ENCODE measurements at places on chromosomes 1 and 21.

DNA sequence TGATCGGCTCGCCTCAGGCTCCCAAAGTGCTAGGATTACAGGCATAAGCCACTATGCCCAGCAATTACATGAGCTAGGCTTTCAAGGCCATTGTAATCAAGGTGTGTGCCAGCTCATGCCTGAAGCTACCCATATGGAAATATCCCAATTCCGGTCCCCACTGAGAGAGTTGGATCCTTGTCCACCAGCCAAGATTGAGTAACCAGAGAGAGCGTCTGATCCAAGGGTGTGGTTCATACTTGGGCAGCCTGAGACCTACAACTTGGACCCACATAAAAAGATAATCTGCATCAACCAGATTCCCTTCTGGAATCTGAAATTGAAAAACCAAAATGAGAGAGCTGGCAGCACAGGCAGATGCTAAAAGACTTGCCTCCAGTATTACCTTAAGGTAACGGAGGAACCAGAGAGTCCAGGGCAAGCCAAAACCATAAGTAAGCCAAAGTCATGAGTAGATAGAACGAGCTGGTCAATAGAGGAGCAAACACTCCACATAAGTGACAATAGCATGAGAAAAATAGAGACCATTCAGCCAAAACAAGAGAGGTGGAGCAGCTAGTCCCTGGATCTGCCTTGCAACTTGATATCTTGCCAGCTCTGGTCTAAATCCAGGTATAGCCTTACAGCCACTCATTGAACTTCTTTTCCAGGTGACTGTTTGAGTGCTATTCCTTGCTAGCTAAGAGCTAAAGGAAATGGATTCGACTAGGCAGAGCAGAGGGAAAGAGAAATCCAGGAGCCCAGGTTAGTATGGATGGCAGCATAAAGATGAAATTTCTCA lies 63.8 kb upstream of the ATP1A1 start:
- no peak for DNase-seq

DNA sequence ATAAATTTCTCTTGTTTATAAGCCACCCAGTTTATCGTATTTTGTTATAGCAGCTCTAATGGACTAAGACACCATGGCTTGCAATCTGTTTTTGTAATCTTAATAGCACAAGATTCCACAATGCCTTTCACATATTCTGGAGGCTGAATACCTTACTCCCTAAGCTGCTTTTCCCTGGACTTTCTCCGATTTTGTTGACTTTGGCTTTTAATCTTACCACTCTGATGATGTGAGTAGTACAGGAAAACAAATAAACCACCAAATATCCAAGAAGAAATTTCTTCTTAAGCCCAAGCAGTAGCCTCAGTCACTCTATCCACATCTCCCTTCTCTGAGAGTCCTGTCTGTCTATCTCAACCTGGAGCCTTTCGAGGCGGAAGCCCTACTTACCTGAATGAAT lies 838.6 kb downstream of the LTN1 start:
- no peak for DNase-seq

DNA sequence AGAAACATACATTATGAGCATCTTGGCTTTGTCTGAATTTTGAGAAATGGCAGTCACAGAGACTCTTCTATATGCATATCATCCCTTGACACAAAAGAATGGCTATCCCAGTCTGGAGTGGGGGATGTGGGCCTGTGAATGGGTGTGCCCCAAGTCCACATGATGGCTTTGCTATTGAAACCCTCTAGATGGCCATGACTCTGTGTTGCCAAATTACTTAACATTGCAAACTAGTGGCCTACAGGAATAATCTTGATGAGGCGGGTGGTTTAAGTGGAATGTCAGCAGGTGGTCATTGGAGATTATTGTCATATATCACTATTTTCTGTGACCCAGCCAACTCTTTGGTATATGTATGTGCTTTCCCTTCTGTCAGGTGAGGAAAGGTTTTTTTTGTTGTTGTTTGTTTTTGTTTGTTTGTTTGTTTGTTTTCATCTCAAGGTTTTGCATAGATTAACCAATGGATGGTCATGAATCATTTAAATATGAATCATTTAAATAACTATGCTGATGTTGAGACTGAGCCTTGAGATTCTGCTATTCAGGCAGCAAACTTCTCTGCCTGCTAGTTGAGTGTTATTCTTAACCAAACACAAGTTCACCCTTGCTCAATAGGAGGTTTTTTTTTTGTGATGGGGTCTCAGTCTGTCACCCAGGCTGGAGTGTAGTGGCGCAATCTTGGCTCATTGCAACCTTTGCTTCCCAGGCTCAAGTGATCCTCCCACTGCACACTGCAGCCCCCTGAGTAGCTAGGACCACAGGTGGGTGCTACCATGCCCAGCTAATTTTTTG lies 103.0 kb downstream of the NOS1AP start:
- no peak for DNase-seq

GRCh38 chr1:18739897-18740296 lies 109.3 kb downstream of the PAX7 start:
- no peak for DNase-seq

DNA sequence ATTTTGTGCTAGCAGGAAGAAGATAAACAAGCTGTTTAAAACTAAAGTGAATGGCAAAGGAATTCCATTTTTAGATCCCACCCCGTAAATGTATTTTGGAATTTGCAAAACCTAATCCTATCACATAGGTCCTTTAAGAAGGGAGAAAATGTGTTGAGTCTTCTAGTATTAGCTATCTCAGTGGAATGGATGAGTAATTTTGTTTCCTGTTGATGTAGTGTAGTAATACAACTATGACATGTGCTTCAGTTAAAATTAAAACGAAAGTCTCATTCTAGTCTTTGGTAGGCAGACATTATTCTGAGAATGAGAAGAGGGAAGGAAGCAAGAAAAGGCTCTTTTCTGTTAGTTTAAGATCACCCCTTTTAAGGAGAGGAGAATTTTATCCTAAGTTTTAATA lies 265.9 kb upstream of the C1orf105 start:
- no peak for DNase-seq

DNA sequence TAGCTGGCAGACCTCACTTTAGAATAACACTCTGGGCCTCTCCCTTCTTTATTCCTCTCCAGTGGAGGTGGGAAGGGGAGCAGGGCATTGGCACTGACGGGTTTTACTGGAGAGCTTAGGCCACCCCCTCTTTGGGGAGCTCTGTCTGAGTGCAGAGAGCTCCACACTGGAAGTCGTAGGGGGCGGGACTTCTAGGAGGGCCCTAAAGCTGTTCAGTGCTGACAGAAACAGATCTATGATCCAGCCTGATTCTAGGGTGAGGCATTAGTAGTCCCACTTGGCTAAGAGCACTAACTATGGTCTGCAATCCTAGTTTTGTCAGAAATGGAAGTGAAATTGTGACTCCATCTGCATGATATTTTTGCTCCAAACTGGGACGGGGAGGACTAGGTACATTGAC lies 138.7 kb downstream of the MIS18A start:
- no peak for DNase-seq

- no peak for DNase-seq
These were observed 17.5 kb upstream of the COL18A1 start for GRCh38 chr21:45387506-45387905.

DNA sequence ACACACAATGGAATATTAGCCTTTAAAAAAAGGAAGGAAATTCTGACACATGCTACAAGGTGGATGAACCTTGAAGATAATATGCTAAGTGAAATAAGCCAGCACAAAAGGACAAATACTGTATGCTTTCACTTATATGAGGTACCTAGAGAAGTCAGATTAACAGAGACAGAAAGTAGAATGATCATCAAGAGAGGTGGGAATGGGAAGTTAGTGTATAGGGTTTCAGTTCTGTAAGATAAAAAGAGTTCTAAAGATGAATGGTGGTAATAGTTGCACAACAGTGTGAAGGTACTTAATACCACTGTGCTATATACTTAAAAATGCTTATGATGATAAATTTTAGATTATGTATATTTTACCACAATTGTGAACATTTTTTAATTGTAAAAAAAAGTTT lies 7.2 kb downstream of the RPAP2 start:
- no peak for DNase-seq

GRCh38 chr21:37582590-37582989 lies 216.0 kb downstream of the DYRK1A start:
- DNase-seq, result peak; percentile 31

- no peak for DNase-seq
These were observed 97.9 kb upstream of the RGS1 start for GRCh38 chr1:192477630-192478029.

DNA sequence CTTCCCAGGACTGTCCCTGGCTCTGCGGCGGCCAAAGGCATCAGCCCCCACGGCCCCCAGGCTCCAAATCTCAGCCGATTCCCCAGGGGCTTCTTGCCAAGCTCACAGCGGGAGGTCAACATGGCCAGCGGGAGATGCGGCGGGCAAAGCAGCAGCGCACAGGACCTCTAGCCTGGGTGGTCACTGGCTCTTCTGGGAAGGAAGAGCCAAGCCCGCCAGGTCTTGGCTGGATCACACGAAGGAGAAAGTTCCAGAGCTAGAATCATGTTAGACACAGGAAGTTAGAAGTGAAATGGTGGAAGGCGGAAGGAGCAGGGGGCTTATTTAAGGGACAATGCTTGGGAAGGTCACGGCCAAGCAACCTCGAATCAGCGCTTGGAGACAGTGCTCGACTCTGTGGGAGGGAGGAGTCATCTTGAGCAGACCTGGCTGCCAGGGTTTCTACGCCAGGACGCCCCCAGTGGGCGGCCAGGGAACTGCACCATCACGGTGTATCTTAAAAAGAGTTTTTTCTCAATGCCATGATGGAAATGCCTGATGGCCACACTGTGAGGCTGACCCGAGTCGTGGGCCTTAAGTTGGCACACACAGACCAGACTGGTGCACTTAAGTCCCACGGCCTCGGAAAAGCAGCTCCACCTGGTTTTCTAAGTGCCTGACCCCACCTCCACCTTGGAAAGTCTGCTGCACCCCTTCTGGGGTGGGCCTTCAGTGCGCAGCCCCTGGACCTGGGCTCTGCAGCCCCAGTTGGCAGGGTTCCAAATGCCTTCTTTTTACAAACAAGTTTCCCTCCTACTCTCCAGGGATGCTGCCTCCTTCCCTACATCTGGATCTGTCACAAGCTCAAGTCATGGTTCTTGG lies 29.3 kb downstream of the SLC66A1 start:
- DNase-seq, result peak; percentile 82

- DNase-seq, result peak; percentile 21
These were observed 98.2 kb upstream of the ARTN start for GRCh38 chr1:43835082-43836021.

DNA sequence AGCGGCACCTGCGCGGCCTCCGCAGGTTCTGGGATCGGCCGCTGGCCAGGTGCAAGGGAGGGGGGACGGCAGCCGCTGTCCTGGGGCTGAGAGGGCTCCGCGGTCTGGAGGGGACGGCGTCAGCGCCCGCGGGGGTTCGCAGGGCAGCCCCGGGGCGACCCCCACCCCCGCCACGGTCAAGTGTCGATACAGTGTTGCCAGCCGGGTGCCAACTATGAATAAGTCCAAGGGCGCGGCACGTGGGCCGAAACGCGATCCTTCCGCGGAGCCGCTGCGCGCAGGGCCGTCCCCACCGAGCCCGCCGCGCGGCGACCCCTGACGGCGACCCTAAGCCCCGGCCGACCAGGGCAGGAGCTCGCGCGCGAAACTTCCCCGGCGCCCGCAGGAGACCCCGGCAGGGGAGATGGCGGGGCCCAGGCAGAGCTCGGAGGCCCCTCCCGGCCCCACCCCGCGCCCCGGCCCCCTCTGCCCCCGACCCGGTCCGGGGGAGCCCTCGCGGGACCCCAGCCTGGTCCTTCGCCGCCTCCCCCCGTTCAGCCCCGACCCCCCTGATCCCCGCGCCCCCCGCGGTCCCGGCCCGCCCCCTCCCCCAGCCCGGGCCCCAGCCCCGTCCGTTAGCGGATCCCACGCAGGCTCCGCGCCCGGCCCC lies 586 bp upstream of the AGPAT3 start:
- DNase-seq, result peak; percentile 47

DNA sequence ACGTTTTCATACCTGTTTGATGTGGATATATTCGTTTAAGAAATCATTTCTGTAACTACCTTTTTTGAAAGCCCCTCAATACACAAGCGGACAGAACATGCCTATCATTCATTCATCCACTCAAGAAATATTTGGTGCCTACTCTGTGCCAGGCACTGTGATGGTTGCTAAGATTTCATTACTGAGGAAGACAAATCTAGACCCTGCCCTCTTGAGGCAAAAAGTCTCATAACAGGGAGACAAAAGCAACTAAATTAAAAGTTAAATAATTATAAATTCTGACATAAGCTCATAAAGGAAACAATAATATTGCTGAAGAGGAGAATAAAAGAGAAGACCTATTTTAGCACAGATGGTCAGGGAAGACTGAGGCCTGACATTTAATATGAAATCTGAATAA lies 203.5 kb upstream of the ZNHIT6 start:
- peak; percentile 3 for DNase-seq

GRCh38 chr1:206722751-206723461 lies 38.2 kb downstream of the MAPKAPK2 start:
- no peak for DNase-seq

DNA sequence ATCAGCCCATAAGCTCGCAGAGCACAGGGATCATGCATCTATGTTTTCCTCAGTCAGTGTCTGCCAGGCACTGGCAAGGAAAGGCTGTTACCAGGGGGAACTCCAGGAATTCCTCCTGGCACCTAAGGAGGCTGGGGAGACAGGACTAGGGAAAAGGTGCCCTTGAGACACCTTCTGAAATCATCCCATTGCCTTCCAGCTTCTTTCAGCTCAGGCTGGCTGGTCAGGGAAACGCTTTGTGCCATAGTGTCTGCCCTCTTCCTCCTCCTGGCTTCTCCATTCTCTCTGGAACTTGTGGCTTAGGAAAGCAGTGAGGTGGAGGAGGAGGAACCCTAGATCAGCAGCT lies 13.8 kb downstream of the LMNA start:
- DNase-seq, result no peak

DNA sequence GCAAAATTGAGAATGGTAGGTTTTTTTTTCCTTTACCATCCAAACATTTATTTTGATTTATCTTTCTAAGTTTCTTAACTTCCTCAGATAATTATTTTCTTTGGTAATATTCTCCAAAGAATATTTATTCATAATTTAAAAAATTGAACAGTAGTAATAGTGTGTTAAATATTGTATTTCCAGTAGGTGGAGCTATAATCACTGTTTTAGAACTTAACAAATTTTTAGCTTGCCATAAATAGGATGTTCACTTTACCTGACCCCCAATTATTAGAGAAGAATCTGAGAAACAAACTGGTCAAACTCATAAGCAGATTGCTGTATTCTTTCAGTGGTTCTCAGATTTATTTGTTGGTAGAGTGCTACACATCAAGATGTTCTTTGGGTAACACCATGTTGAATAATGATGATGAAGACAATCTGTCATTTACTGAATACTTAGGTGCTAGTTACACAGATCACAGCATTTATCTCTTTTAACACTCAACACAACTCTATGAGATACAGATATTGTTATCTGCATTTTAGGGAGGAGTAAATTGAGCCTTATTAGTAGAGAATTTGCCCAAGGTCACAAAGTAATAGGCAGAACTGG lies 82.4 kb upstream of the GPR88 start:
- no peak for DNase-seq
